ENCODE measurements at places on chromosomes 5 and 9.

DNA sequence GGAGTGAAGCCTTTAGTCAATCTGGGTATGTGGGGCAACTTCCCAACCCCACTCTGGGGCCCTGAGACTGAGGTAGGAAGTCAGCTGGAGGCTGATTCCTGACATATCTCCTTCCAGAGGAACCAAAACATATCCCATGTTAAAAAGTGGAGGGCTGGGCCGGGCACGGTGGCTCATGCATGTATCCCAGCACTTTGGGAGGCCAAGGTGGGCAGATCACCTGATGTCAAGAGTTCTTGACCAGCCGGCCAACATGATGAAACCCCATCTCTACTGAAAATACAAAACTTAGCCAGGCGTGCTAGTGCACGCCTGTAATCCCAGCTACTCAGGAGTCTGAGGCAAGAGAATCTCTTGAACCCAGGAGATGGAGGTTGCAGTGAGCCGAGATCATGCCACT lies 44.0 kb downstream of the CXXC5 start:
- no peak for DNase-seq

DNA sequence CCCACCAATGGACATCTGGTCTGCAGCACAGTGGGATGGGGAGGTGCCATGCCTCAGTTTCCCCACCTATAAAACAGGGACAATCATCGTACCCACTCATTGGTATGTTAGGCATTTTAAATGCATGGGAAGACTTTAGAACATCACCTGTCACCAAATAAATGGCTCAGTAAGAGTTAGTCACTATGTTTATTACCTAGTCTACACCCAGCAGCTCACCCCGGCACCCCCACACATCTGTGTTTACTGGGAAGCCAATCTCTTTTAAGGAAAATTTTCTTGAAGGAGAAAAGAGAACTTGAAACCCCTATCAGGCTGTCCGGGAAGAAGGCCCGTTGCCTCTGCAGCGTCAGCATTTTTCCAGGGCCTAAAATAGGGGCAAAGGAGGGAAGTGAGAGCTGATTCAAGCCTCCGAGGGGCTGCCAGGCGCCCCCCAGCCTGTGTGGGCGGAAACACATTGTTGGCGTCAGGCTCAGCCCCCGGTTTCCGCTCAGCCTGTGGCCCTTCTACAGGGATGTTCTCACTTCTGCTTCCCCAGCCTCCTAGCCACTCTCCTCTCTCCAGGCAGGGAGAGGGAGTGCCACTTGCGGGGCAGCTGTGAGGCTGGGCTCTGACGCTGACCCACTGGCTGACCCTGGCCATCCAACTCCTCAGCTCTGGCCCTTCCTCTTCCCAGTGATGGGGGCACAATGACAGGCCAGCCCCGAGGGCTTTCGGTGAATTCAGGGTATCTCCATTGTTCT lies 4.6 kb downstream of the CSF1R start:
- DNase-seq, result no peak

DNA sequence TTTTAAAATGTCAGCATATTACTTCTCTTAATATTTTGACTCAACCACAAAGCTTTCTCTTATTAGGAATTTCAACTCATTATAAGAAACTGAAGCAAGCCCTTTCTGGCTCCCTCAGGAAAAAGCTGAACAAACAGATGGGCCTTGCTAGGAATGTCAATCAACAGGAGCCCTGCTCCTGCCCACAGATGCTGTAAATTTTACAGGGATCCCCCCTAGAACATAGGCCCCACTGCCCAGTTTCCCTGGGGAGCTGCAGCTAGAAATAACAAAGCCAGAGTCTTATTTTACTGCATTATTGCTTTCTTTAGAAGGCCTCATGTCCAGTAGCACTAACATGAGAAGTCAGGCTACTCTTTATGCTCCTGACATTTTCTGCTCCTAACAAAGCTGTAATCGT lies 103.8 kb downstream of the PCSK1 start:
- peak; percentile 10 for DNase-seq

DNA sequence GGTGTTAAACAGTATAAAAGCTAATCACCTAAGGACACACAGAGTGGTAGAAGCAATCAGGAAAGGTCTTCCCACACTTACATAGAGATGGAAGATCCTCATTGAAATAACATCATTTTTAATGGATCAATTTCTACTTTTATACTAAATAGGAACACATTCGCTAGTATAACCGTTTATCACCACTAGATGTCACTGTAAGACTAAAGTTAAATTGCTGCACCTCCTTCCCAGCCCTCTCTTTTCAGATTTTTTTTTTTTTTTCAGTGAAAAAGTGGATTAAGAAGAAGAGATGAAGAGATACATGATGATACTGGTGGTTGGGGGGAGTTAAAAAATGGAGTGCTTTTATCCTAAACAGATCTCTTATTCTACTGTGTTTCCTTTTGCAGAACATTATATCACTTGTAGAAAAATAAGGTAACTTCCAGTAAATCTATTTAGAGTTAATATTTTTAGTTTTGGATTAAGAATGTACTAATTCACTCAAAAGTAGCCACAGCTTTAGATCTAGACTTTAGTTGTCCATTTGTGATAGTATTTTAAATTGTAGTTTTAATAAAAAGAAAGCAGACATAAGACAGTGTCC lies 116.9 kb upstream of the ARRDC3 start:
- DNase-seq, result peak; percentile 88

DNA sequence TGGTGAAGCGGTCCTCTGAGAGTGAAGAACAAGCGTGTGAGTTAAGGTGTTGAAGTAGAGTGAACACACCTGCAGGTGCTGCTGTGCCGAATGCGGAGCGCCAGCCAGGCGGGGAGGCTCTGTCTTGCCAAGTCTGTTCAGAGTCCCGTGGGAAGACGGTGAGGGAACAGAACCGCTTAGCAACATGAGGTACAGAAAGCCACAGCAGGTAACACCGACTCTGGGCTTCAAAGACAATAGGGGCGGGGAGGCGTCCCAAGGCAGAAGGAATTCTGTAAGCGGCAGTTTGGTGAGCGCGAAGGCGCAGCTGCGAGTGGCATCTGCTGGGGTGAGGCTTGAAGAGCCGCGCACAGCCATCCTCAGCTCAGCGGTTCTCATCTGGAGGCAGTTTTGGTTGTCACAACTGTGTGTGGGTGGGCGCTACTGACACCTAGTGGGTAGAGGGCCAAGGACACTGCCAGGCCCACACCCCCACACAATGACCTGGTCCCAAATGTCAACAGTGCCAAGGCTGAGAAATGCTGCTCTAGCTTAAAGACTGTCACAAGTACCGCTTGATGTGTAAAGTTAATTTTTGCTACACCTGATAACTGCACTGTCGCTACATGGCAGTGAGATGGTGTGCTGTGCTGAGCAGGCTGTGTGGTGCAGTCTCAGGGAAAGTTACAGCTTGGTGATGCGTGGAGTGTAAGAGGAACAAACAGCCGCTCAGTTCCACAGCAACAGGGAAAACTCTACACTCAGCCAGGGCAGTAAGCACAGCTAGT lies 67.4 kb upstream of the TBC1D9B start:
- DNase-seq, result peak; percentile 26

DNA sequence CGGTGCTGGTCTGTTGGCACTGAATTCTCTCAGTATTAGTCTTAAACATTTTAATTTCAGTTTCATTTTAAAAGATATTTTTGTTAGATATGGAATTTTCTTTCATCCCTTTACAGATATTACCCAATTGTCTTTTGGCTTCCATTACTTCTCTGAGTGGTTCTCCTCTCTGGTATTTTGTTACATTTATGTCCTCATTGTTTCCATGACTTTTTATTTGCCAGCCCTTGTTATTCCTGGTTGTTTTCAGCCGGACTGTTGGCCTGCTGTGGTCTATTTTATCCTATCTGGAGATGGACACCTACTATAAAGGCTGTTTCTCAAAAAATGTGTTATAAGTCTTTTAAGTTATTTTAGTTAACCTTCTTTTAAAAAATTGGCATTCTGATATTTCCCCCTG lies 117.2 kb downstream of the ARHGEF28 start:
- DNase-seq, result peak; percentile 10

DNA sequence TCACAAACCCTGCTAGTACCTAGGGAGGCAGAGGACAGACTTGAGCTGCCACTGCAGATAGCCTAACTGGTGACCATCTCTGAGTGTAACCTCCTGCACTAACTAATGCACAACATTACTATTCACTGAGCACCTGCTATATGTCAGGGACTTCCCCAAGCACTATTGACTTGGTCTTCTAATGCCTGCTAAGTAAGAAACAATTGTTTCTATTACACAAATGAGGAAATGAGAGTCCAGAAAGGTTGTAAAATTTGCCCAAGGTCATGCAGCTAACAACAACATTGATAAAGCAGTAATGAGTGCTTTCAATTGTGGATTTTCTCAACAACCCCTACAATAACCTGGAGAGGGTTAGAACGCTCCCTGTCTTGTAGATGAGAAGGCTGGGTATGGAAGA lies 183.7 kb downstream of the ZNF462 start:
- no peak for DNase-seq

DNA sequence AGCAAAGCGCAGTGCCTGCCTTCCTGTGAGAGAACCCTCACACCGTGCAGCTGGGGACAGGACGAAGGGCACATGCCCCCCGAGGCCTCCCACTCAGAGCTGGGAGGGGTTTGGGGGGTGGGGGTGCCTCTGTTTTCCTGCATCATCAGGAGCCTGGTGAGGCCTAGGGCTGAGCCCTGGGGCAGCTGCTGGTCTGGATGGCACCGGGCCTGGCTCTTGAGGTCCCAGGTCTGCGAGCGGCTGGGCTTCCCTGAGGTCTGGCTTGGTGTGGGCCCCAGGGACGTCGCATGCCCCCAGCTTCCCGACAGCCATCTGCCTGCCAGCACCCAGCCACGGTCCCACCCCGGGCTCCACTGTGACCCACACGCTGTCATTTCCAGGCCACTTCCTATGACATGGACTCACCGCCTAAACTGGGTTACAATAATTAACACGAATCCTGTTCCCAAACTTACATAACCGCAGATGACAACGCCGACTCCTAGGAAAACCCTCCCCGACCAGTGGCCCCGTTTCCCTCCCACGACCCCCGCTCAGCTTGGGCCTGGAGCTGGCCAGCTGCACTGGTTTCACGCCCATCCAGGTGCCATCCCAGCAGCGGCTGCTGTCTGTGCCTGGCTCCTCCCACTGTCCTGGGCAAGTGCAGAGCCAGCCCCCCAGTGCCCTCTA lies 8.7 kb downstream of the NACC2 start:
- no peak for DNase-seq

GRCh38 chr9:87464110-87464991 lies 33.3 kb upstream of the DAPK1 start:
- peak; percentile 54 for DNase-seq

GRCh38 chr9:105038051-105038450 lies 110.1 kb upstream of the ABCA1 start:
- no peak for DNase-seq

DNA sequence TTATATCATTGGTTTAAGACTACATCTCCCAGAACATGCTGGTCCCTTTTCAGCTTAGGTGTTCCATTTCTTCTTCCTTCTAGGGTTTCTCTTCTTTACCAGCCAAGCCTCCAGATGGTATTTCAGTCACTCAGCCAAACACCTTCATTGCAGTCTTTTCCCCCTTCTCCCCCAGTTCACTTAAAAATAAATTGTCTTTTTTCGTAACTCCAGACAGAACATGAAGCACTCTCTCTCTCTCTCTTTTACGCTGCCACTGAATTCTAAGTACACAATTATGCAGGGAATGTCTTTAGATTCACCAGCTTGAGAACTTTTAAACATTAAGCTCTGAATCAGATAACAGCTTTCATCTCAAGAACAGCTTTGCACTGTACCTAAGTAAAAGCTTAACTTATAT lies 419.7 kb upstream of the BRINP1 start:
- DNase-seq, result no peak

- DNase-seq, result no peak
These were observed 201.7 kb upstream of the OTULINL start for GRCh38 chr5:14379739-14380497.

GRCh38 chr5:55498457-55498856 lies 36.3 kb downstream of the PLPP1 start:
- DNase-seq, result no peak

DNA sequence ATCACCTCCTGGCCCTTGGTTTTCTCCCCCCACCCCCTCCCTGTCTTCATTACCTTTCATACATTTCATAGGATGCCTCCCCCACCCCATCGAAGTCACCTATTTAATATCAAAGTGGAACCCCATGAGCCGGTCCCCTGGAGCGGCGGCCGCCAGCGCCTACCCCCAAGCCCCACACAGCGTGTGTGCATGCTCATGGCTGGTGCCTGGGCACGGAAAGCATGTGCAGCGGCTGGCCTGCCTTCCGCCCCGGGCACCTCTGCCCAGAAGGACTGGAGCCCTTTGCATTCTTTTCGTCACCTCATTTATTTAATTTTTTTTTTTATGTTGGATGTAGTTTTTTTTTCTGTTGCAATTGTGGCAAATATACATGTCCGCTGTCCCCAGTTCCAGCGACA lies 116.2 kb downstream of the WNK2 start:
- no peak for DNase-seq

DNA sequence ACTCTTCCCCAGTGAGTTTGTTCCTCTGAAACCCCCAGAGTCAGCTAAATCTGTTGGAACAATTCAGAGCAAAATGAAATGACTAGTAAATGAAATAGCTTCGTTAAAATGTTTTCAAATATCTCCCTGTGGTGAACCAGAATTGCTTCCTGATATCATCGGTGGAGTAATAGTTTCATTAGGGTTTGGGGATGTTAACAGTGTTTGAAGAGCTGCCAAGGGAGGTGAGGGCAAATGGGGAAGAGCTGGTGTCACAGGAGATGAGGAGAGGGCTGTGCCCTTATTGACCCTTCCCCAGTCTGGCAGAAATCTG lies 4.3 kb upstream of the C7 start:
- no peak for DNase-seq

GRCh38 chr5:165425594-165425993 lies 1920.2 kb downstream of the MAT2B start:
- no peak for DNase-seq

DNA sequence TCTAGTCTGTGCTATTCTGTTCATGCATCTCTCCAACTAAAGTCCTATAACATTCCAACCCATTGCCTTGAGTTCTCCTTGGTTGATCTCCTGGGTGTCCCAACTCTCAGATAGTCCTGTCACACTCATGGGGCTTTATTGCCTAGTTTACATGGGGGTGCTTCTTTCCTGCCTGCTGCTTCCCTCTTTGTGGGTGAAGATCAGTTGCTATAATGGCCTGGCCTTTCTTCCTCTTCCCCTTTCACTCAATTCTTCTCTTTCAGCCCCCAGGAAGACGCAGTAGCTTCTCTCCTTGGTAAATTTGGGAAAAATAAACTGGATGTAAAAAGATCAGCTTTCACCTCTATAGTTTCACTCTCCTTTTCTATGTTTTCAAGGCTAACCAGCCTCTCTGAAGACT lies 66.5 kb downstream of the PTCD2 start:
- DNase-seq, result no peak

- no peak for DNase-seq
These were observed 1.0 kb downstream of the HDAC3 start for GRCh38 chr5:141635646-141636045.

DNA sequence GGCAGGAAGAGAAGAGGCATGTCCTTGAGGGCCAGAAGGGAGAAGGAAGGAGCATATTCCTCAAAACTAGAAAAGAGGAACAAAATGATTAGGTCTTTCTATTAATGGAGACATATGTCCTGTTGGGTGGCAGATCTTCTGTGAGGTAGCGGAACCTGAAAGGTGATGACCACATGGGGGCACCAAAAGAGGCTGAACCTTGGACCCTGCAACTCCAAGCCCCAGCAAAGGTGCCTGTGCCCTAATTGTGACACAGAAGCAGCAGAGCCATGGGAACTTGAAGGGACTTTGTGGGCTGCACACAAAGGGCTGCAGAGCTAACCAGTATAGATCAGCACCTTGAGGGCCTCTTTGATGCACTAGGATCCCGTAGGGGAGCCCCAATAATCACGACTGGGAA lies 158.0 kb downstream of the BAAT start:
- DNase-seq, result no peak

GRCh38 chr9:34588671-34589635 lies 571 bp downstream of the CNTFR start:
- peak; percentile 22 for DNase-seq
